ENCODE measurements at places on chromosomes 16 and 17.
A peak's percentile ranks its signal among the peaks of the same experiment; 100 is the strongest.

- peak; percentile 99 for DNase-seq
Observed at GRCh38 chr16:69310653-69311532, at the start of gene VPS4A. Gene VPS4A, plus strand, starts transcription at chr16:69311350. Its CDS starts 162 bp downstream, at chr16:69311512.

DNA sequence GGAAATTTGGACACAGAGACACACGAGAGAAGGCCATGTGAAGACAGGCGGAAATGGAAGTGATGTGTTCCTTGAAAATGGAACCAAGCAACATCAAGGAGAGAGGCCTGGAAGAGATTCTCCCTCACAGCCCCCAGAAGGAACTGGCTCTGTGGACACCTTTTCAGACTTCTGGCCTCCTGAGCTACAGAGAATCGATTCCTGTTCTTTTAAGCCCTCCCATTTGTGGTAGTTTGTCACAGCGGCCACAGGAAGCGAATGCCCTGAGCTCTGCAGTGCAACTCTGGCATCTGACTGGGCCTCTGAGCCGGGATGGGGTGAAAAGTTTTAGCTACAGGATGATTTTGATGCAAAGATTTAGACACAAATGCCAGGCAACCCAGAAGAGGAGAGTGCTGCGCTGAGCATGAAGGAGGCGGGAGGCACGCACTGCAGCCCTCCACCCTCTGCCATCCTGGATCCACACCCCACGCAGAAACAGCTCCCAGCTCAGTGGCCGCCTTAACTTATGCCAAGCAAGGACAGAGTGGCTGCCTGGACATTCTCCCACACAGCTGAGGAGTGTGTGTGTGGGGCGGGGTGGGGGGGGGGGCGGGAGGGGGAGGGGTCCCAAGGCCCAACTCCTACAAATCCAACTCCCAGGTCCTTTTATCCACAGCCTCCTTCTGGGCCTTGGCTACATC, 2.2 kb downstream of the TIMP2 start:
- DNase-seq, result no peak

GRCh38 chr17:73394512-73395450, 83.0 kb upstream of the CDC42EP4 start:
- no peak for DNase-seq

DNA sequence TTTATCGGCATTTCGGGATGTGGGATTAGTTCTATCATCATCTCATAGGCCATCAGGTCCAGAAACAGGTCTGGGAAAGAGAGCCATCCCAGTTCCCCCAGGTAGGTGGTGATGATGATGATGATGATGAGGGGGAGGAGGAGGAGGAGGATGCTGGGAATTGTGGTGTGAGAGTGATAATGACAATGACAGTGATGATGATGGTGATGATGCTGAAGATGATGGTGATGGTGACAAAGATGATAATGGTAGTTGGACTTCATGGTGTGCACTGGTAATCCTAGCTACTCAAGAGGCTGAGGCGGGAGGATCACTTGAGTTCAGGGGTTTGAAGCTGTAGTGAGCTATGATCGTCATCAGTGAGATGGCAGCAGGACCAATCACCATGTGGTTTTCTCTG, 16.3 kb upstream of the GCSH start:
- DNase-seq, result no peak

GRCh38 chr17:40459636-40460603, 16.7 kb downstream of the IGFBP4 start:
- DNase-seq, result no peak

- DNase-seq, result no peak
Observed at GRCh38 chr17:39751016-39751543, 13.3 kb downstream of the GRB7 start.

DNA sequence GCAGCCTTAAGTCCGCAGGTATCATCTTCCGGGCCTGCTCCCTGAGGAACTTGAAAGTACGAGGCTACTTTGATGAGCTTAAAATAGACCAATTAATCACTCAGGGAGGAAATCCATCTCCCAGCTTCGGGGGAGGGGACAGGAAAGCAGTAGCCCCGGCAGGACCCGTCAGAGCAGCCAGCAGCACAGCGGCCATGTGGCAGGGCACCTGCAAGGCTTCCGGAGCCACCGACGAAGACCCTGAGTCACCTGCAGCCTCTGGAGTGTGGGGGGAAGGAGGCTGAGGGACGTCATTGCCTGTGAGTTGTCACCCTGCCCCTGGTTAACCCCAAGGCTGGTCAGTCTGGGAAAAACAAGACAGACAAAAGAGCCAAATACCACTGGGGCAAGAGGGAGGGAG, 4.4 kb upstream of the CYB561 start:
- no peak for DNase-seq

GRCh38 chr17:2011411-2012371, 13.4 kb downstream of the RTN4RL1 start:
- DNase-seq, result no peak

DNA sequence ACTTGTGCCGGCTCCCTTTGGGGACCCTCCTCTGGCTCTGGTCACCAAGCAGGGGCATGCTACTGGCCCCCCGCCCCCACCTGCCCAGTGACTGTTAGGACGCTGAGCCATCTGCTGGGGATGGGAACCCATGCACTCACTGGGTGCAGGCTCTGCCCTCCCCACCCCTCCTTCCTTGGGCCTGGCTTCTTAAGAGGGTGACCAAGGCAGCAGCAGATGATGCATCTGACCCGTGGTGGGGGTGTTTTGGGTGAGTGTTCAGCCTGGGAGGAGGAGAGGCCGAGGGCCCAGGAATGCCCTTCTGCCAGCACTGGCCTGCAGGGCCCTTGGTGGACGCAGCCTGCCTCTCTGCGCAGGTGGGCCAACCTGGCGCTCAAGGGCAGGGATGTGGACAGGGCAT, 19.2 kb upstream of the MTSS2 start:
- DNase-seq, result no peak

DNA sequence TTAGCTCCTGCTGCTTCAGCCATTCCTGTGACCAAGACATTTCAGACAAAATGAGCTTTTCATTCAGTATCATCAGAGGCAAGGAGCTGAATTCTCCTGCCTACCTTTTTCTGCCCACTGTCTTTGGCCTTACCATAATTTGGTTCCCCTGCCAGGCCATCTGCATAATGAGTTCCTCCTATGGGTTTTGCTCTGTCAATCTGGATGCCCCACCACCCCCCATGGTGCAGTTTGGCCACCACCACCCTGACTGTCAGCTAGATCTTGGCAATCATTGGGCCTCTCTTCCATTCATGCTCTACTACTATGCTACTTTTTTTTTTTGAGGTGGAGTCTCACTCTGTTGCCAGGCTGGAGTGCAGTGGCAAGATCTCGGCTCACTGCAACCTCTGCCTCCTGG, 169.2 kb upstream of the ZKSCAN2 start:
- DNase-seq, result no peak

DNA sequence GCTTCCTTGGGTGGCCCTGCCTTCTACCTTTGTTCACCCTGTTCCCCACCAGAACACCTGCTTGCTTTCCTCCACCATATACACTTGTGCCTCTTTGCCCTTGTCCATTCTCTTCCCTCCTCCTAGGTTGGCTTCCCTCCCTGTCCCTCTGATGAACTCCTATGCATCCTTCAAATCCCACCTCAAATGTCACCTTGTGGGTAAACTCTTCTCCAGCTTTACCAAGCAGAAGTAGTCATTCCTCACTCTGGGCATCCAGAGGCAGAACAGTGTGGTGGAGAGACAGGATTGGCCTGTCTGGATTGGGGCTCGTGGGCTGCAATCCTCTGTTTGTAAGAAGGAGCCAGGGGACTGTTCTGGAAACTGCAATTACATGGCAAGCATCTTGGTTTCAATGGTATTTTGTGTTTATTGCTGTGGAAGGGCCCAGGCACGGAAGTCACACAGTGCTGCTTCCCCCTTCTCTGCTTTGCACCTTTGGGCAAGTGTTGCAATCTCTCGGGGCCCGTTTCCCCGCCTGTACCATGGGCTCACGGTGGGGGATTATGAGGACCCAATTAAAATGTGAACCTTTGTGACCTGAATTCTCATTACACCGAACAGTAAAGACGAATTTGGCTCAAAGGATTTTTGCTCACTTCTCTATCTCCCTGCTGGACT, 21.9 kb upstream of the NXPH3 start:
- no peak for DNase-seq

DNA sequence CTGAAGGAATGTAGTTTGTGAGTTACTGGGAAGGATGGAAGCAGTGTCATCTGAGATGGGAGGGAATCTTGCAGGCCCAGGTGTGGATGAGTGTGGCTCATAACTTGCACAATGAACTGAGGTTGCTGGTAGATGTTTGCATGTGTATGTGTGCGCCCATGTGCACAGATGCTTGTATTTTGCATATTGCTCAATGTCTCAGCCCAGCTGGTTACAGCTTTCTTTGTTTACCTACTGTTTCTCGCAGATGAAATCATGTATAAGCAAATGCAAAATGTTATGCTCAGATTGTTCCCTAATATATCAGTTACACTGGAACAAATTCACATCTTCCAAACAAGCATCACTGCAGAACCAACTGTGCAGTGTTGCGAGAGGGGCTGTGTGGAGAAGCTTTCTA, 452.2 kb upstream of the EEF2KMT start:
- DNase-seq, result no peak

GRCh38 chr17:11578998-11579397, 19.3 kb upstream of the DNAH9 start:
- no peak for DNase-seq

DNA sequence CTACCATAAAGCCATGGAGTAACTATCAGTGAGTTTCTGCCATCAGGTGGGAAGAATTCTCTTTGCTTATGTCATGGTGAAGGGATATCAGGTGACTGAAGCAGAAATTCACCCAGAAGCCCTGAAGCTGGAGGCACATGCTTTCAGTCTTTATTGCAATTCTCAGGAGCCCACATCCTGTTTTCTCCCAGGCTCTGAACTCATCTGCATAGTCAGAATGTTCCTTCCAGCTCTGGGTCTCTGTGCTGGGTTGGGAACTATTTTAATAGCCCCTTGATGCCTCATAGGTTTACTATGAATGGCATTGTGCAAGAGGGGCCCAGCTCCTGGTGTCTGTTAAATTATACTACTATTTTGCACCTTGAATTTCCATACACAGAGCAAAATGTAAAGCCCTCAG, 198.4 kb upstream of the SOX9 start:
- DNase-seq, result no peak

GRCh38 chr16:56631832-56632155, 665 bp upstream of the MT1M start:
- no peak for DNase-seq

- DNase-seq, result peak; percentile 39
Observed at GRCh38 chr16:48687421-48688038, 77.5 kb upstream of the N4BP1 start.

GRCh38 chr16:48365601-48366164, 19.5 kb downstream of the SIAH1 start:
- DNase-seq, result peak; percentile 89

GRCh38 chr17:43532581-43532980, 13.6 kb downstream of the ETV4 start:
- no peak for DNase-seq

DNA sequence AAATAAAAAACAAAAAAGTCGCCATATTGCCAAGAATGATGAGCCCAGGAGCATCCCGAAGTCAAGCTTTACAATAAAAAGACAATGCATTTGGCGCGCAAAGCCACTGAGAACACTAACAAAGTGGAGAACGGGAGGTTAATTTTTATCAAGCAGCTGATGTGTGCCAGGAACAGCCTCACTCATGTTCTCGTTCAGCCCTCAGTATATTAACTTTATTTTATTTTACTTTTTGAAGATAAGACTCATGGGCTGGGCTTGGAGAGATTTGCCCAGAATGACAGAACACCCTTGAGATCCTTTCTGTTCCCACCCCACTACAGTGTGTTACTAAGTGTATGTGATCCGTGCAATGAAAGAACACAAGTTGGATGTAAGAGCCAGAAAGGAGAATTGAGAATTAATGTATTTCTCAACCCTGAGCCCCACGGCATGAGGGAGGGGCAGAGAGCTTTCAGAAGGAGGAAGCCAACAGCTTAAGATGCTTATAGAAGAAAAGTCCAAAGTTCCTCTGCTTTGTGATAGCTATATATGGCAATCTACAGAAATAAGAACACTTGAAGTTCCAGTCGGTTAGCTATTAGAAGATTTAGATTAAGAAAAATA, 48.4 kb downstream of the COTL1 start:
- no peak for DNase-seq

DNA sequence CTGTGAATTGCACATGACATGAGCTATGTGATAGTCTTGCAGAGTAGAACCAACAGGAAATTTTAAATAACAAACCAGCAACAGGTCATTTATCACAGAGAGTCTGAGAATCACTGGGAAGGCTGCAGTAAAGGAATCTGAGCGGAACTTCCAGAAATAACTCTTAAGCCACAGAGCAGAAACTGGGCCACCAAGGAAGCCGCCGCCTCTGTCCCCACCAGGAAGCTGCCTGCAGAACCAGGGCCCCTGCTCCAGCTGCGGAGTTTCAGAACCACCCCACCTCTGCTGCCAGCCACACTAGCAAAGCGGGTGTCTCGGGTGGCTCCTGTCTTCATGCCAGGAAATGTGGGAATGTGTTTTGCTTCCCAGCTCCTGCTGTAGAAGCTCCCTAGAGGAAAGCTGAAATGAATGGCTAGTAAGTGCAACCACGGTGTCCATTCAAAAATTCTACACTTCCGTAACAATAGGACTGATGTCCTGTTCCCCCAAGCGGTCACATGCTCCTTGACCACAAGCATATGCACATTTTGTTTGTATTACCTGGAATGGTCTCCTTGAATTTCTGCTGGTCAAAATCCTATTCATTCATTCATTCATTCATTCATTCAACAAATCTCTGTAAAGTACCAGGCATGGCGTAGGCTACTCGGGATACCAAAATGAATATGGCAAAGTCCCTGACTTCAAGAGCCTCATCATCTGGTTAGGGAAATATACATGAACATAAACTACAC, 7.7 kb upstream of the ITPRIPL2 start:
- DNase-seq, result peak; percentile 53

DNA sequence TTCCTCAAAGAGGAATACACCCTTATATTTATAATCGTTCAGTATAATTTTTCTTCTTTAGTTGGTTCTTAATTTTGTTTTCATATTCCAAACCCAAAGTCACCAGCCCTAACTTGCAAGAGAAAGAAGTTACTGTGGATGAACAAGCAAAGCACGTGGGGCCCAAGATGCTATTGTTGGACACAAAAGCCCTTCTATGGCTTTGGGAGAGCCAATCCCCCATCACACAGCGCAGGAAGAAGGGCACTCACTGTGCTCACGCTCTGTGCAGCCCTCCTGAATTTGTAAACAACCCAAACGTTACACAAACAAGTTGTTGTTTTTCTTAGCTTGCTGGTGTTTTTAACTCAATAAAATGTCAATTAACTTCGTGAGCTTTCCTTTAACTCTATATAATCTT, 22.5 kb downstream of the SPPL2C start:
- DNase-seq, result peak; percentile 64

DNA sequence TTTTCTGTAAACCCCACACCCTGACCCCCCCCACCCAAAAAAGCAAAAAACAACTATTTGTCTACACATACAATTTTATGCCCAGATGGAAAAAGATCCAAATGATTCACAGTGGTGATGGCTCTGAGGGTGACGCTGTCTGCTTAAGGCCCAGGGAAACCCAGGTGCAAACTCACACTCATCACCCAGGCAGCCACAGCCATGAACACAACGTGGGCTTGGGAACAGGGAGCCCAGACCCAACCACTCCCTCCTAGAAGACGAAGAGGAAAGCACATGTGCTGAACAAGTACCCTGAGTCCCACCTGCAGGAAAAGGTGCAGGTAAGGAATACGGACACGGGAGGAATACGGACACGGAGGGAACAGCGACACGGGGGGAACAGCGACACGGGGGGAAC, 5.4 kb downstream of the HBQ1 start:
- no peak for DNase-seq

- no peak for DNase-seq
Observed at GRCh38 chr17:65956814-65957213, 235.1 kb downstream of the CEP112 start.
